Esophagus mucosa (tissue), 1 donor: ENCODE measurements at places on chromosomes 1 and 21.

- no peak for ATAC-seq
Measured at GRCh38 chr1:18955441-18956192, 859 bp downstream of the IFFO2 start.

DNA sequence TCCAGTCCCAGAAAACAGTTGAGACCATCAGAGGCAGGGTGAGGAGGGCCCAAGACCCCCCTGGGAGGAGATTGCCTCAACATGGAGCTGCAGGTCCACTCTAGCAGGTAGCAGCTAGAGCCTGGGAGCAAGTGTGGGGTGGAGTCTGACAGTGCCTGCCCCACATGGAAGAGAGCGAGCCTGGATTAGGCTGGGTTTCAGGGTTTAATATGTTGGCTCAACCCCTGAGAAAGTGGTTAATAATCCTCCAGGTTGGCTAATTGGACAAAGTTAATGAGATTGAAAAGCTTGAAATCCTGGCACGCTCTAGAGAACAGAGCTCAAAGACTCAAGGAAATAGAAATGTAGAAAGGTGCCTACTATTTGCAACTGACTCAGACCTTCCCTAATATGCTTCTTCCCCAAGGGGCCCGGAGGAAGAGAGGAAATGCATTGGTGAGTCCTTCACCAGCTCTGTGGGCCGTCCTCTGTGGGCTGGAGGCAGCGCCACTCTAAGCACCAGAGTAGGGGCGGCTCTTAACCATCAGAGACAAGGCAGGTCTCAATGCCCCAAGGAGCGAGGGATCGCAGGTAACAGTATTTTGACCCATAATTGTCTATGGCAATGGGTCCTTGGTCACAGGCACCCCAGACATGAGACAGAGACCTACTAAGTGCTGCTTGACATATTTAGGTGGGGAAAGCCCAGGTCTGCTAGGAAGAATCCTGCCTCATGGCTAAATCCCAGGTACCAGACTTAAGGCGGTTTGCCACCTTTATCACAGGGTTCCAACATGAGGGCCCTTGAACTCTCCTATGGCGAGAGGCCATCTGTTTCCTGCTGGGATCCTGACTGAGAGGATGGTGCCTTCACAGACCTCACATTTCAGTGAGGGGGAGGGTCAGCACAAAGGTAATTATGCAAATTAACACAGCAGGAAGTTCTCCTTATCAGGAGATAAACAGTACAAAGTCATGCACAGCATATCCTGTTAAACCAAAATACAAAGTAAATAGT is 33.8 kb downstream of the RSPH1 start:
- peak; percentile 75 for ATAC-seq

DNA sequence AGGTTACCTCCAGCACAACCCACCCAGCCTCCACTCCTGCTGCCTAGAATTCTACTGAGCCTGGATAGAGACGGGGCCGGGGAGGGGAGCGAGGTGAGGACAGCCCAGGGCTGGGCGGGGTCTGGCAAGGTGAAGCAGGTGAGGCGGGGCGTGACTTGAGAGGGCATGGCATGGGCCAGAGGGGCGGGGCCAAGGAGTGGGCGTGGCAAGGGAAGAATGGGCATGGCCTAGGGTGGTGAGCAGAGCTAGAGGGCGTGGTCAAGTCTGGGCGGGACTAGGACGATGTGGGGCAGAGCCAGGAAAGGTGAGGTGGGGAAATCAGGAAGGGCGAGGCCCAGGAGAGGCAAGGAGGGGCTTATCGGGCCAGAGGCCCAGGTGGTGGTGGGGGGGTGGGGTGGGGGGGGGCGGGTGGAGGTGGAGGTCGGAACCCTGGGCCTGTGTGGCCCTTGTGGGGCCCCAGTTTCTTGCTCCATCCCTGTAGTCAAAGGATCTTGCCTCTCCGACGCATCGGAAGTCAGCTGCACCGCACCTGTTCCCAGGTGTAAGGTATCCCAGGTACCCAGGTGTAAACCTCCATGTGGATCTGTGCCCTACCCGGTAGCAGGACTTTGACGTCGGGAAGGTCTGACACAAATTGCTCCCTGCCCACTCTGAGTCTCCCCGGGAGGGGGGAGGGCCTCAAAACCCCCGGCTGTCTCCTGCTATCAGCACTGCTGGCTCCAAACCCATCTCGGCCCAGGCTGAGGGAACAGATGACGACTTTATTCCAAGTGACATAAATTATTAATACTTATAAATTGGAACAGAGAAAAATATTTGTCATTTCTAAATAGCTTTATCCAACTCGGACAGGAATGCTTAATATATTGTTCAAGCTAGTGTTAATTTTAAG is 32.9 kb upstream of the UTS2 start:
- peak; percentile 98 for ATAC-seq

DNA sequence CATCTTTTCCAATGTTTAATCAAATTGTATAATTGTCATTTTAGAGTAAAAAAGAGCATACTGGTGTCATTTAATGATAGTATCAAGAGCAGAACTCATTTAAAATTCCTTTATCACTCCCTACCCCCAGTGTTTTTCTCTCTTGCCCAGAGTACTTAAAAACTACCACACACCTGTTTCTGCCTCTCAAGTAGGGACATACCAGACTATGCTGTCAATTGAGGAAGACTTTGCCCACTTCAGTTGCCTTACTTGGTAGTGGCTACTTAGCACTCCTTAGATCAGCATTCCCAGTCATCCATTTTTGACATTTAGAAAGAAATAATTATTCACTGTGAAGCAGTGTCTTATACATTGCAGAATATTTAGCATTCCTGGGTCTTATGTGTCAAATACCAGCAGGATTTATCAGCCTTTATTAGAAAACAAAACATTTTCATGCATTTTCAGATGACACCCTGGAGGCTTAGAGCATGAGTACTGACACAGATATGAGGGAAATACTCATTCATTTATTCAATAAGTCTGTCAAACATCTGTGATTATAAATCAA is 127.5 kb upstream of the RGS1 start:
- no peak for ATAC-seq

- no peak for ATAC-seq
Measured at GRCh38 chr1:228399531-228400236, 7.0 kb downstream of the TRIM11 start.

DNA sequence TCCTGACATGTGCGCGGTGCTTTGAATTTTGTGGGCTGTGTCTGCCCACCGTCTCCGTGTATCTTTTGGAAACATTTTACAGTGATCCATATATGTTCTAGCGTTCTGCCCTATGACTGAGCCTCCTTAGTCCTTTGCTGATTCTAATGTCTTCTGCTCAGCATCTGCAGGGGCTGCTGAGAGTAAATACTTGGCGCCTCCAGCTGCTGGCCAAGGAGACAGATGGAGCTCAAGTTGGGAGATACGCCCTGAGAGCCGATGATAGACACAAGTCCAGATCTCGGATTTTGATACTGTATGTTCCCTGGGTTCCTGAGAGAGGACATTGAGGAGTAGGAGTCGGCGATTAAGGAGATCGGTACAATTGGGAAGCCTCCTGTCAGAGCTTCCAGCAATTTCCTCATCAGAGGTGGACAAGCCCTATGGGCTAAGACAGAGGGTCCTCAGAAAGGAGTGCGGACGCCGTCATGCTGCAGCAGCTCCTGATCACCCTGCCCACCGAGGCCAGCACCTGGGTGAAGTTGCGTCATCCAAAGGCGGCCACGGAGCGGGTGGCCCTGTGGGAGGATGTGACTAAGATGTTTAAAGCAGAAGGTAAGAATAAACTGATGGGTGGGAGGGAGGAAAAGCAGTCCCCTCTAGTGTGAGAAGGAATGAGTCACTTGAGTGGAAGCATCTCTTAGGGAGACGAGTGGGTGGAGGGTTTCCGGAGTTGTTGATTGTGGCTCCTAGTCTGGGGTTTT is 390 bp downstream of the ZFP69B start:
- peak; percentile 59 for ATAC-seq
